Stimulated activated naive CD8-positive, alpha-beta T cell treated with anti-CD3 and anti-CD28 coated beads, Interleukin-15, Interleukin-2, amounts not matched to agents 100 U/mL and 50 U/mL, for 24 hours (primary cell): ENCODE measurements at places on chromosomes 7 and 10.

- DNase-seq, result no peak
These were observed 167.8 kb downstream of the BAMBI start for GRCh38 chr10:28845009-28845682.

DNA sequence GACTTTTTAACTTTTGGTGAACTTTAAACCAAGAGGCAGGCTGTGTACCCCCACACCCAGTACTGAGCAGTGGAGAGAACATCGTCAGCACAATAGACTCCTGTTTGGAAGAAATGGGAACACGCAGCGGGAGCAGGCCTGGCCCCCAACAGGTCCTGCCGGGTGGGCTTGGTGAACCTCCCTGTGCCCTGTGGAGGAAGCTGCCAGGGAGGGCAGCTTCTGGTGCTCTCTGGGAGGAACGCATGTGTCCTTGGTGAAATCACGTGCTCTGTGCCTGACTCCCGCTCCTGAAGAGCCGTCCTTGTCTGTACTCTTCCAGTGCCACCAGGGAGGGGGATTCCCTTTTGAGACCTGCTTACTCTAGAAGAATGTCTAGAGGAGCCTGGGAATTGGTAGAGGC is 31.6 kb downstream of the CHAT start:
- DNase-seq, result no peak

DNA sequence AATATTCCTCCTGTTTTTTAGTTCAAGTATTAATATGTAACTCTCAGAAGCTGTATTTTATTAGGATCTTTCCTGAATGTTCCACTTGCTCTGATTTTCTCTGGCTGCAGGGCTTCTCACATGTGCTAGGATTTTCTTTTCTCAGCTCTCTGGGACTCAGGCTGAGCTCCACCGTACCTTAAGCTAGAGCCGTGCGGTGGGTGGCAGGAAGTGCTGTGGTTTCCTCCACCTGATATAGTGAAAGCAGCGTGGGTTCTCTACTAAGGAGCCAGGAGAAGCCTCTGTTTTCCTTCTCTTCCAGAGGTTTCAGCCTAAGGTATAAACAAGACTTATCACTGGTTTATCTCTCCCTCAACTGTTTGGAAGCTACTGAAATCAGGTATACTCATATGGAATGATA is 433.6 kb downstream of the NRG3 start:
- no peak for DNase-seq

GRCh38 chr10:7173948-7174347 is 236.9 kb downstream of the SFMBT2 start:
- DNase-seq, result no peak

- no peak for DNase-seq
These were observed 49.9 kb downstream of the COA1 start for GRCh38 chr7:43679210-43680068.

- DNase-seq, result no peak
These were observed 10.3 kb upstream of the AOC1 start for GRCh38 chr7:150842018-150842417.

- no peak for DNase-seq
These were observed 93.7 kb downstream of the MYL10 start for GRCh38 chr7:101535351-101535751.

DNA sequence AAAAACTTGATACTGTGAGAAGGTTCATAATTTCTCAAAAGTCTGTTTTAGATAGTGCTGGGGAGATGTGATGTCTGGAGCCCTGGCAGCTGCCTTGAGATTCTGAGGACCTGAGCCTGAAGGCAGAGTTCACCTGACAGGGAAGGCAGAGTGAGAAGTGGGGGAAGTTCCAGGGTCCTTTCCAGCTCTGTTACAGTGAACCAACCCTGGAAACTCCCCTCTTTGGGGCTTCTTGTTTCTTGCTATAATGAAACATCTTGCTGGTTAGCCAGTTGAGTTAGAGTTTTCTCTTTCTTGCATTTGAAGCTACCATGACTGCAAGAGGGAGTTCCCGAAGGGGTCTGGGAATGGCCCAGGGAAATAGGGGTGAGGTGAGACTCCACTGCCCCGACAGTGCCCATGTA is 158.9 kb upstream of the TNRC18 start:
- no peak for DNase-seq

DNA sequence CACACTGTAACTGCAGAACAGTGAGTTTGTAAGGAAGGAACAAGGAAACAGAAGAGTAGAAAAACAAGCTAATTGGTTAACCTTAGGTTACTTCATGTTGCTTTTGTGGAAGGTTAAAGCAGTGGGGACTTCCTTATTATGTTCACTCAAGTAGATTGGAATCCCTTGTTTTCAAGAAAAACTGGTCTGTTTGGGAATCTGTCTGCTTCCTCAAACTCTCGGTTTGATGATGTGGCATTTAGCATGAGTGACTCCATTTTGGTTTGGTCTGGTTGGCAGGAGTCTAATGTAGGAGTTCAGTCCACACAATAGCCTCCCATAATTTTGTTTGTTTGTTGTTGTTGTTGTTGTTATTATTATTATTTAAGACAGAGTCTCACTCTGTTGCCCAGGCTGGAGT is 3.8 kb upstream of the TRIM56 start:
- DNase-seq, result no peak

- no peak for DNase-seq
These were observed 6.4 kb downstream of the SPOCK2 start for GRCh38 chr10:72081772-72082590.

- no peak for DNase-seq
These were observed 13.3 kb downstream of the AKR1E2 start for GRCh38 chr10:4839353-4839752.

GRCh38 chr7:44346063-44346462 is 20.7 kb upstream of the CAMK2B start:
- no peak for DNase-seq

- no peak for DNase-seq
These were observed 57.1 kb upstream of the ABLIM1 start for GRCh38 chr10:114715171-114715670.

- DNase-seq, result no peak
These were observed 407 bp upstream of the MKRN1 start for GRCh38 chr7:140479739-140480084.

GRCh38 chr10:30829901-30830300 is 200.3 kb upstream of the LYZL2 start:
- no peak for DNase-seq

DNA sequence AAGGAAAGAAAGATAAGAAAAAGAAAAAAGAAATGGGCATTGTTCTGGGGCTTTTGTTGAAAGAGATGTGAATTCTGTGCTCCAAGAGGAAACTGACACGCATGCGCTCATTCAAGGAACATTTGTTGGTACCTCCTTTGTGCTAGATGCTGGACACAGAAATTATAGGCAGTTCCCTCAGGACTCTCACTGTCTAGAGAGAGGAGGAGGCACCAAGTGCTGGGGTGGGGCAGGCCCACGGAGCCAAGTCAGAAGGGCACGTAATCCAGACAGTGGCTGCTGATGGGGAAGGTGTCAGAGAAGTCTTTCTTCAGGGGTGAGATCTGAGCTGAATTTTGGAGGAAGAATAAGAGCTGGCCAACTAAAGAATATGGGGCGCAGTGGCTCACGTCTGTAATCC is 2.9 kb upstream of the ZFYVE27 start:
- no peak for DNase-seq

DNA sequence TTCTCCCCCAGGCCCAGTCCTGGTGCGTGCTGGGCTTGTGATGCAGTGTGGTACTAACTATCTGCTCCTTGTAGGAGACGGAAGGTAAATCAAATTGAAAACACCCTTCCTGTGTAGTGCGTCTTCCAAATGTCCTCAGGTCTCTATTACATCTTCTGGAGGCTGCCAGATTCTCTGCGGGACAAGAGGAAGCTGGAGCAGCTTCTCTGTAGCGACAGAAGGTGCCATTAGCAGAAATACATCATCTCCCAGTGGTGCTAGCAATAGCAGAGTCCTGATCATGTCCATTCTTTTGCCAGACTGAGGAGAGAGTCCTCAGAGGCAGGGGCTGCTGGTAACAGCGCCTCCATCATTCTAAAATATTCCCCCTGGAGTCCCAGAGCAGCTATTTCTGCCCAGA is 675.2 kb downstream of the LRMDA start:
- DNase-seq, result no peak

DNA sequence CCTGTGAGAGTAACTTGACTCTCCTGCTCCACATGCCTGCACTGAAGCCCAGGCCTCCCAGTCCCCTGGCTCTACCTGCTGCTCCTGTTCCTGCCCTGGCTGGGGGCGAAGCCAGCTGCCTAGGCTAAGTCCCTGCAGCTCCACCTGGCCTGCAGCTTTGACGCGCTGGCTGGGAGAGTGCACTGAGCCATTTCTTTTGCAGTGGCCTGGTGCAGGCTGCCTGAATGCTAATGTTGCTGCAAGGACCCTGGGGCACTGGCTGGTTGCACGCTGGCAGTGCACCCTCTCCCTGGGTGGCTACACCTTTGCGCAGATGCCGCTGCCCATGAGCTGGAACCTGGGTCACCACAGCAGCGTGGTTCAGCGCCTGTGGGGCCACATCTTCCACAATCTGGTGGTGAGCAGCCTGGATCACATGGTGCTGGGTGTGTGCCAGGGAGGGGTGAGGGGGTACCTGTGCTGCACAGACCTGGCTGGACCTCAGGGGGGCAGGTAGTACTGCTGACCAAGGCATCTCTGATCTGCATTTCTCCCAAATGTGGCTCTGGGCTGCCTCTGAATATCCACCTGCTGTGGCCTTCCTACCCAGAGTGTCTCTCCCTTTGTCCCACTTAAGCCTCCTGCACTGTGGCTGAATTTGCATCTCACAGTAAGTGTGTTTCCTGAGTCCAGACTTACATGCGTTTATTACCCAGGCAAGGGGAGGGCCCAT is 20.0 kb downstream of the IMPDH1 start:
- DNase-seq, result no peak
